ENCODE measurements at places on chromosomes 7 and 10.

DNA sequence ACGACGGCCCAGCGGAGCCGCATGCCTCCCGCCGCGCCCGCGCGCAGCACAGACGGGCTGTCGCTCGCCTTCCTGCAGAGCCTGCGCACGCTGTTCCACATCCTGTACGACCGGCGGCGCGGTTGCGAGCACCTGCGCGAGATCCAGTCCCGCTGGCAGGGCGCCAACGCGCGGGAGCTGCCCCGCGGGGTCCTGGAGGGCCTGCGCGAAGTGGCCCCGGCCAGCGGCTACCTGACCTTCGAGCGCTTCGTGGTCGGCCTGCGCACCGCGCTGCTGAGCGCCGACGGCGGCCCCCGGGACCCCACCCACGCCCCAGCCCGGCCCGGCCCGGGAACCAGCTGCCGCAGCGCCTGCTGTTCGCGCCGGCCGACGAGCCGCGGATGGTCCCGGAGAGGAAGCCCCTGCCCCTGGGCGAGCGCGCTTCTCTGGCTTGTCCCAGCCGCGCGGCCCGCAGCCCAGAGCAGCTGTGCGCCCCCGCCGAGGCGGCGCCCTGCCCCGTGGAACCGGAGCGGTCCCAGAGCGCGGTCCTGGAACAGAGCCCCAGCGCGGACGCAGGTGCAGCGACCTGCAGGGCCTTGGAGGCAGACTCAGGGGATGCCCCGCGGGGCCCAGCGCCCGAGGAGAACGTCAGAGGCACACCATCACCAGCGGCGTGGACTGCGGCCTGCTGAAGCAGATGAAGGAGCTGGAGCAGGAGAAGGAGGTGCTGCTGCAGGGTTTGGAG lies 25.3 kb upstream of the ZNF716 start:
- no peak for DNase-seq

GRCh38 chr10:10584161-10584560 lies 433.5 kb upstream of the CELF2 start:
- DNase-seq, result no peak

GRCh38 chr10:124516181-124516580 lies 54.6 kb downstream of the LHPP start:
- no peak for DNase-seq

- no peak for DNase-seq
Measured at GRCh38 chr10:7264313-7264756, 146.5 kb downstream of the SFMBT2 start.

DNA sequence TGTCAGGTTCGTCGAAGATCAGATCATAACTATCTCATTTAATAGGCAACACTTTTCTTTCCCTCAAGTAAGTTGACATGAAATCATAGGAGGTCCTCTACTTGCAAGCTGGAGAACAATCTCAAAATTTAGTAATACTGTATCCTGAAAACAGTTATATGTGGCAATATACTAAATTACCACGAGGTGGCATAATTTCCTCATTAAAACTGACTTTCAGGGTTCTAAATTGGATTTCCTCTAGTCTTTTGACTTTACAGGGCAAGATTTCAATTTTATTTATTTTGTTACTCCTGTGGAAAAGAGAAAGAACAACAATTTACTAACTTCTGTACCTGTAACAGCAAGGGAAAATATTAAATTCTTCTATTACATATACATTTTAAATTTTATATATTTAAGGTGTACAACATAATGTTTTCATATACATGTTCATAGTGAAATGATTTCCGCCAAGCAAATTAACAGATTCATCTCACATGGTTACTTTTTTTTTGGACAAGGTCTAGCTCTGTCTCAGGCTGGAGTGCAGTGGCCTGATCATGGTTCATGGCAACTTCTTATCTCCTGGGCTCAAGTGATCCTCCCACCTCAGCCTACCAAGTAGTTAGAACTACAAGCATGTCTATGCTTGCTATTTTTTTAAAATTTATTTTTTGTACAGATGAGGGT lies 53.4 kb upstream of the CYP2C18 start:
- DNase-seq, result no peak

DNA sequence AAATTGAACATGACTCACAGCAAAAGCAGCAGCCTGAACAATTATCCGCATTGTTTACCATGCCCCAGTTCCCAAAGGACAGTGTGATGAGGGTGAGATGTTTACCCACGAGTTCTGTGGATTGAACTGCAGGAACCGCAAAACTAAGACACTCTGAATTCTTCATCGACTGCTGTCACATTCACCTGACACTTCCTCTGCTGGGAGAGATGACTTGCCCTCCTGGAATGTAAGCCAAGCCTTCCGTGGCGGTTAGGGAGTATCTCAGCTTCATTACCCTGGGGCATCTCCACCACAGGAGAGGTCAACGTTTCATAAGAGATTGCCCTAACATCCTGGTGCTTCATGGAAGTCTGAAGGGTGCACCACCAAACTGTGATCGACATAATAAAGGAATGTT lies 374.6 kb upstream of the ADARB2 start:
- no peak for DNase-seq

DNA sequence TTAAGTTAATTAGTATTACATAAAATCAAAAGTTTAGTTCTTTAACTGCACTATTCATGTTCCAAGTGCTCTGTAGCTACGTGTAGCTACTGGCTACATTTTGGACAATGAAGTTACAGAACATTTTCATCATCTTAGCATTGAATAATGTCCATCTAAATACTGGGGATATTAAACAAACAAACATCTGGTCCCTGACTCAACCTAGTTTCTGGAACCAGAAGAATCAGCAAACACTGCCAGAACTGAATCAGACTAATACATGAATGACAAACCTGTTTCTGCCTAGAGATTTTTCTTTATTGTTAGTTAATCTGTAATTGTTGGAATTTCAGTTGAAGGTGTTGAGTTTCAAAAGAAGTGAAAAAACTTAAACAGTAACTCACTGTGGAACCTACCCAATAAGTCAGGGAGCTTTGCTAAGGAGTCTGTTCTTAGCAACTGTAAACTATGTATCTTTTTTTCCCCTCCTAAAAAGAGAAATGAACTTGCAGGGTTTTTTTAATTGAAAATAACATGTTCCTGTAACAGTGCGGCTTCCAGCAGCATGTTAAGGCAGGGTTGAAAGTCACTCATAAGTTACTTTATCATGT lies 58.3 kb downstream of the CDK13 start:
- DNase-seq, result no peak

GRCh38 chr10:99524050-99524666 lies 8.6 kb upstream of the NKX2-3 start:
- no peak for DNase-seq

DNA sequence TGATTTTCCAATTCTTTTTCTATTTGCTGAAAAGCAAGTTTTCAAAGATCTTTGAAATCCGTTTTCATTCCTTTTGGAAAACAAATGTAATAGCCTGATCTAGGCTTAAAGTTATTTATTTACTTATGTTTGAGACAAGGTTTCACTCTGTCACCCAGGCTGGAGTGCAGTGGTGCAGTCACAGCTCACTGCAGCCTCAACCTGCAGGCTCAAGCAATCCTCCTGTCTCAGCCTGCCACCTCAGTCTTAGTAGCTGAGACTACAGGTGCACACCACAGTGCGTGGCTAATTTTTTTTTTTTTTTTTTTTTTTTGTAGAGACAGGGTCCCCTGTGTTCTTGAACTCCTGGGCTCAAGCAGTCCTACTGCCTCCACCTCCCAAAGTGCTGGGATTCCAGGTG lies 4.6 kb downstream of the ST7 start:
- no peak for DNase-seq

DNA sequence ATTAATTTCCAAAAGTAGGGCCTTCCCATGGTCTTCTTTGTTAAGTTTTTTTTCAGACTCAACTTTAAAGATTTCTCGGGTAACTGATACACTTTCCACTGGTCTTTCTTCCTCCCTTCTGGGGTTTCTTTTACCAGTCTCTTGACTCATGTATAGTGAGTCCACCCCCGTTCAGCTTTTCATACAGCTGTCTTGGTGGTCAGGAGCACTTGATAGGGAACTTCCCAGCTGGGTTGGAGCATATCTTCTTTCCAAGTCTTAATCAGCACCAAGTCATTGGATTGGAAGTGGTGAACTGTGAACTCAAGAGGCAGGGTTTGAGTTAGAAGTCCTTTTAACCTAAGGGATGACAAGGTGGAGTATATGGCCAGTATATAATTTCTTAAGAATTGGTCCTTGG lies 29.2 kb upstream of the ELOVL3 start:
- DNase-seq, result no peak

DNA sequence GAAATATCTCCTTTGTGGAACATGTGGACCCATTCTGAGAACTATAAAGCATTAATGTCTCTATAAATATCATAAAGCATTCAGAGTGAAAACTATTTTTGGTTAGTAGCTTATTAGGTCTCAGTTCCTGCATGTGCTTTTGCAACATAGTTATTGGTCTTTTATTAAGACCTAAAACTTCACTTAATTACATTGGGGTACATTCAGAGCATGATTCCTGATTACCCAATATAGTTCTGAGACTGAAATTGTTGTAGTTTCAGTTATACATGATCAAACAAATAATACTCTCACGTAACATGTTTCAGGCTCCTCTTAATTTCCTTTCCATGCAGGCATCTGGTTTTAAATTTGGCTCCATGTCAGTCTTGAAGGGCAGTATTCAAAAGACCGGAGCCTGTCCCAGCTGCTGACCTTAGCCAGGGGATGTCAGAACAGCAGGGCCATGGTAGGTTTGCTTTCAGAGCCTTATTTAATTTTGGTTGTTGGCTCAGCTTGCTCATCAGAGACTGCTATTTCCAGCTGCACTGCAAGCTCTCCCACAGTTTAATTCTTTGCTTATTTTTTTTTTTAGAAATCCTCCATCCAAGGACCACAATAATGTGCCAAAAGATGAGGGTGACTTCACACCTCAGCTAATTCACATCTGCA lies 447.8 kb upstream of the FZD8 start:
- DNase-seq, result no peak

DNA sequence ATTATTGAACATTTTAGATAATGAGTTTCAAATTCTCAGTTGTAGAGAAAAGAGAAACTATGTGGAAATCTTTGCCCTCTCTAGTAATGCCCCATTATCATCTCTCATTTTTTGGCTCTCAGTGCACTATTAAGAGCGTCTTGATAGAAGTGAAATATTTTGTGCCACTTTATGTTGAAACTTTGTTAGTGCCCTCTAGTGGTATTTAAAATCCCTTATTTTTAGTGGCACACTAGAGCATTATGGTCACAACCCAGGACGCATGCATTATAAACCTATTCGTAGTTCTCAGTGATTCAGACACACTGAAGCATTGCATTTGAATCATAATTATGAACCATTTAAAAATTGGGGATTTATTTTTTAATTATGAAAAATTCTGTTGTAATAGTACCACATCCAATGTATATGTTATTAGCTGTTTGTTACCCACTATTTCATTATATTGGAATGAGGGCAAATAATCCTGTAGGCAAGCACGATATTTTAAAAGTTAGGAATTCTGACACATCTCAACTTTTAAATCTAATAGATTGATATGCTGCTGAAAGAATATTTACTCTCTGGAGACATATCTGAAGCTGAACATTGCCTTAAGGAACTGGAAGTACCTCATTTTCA lies 21.9 kb downstream of the PDCD4 start:
- DNase-seq, result no peak

GRCh38 chr10:48509974-48510692 lies 94.7 kb downstream of the ARHGAP22 start:
- no peak for DNase-seq

DNA sequence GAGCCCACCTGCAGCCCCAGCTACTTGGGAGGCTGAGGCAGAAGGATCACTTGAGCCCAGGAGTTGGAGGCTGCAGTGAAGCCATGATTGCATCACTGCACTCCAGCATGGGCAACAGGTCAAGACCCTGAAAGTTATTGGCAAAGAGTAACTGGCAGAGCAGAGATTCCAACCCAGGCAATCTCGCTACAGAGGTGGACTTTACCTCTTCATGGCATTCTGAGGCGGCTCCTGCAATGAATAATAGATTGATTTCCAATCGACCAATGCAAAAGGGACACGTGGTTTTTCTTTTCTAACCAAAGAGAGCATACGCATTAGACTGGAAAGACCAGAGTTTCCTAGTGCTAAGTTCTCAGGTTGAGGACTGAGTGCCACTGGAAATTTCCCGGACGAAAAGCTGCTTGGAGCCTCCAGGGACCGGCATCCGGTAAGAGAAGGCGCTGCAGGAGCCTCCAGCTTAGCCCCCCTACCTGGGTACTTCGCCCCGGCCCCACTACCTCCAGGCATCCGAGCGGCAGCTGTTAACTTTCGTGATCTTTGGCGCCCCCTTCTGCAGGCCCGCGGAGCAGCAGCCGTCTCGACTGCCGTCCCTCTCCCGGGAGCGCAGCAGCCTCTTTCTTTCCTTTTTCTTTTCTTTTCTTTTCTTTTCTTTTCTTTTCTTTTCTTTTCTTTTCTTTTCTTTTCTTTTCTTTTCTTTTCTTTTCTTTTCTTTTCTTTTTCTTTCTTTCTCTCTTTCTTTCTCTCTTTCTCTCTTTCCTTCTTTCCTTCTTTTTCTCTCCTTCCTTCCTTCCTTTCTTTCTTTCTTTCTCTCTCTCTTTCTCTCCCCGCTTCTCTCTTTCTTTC lies 4.1 kb downstream of the MBLAC1 start:
- DNase-seq, result peak; percentile 72

- DNase-seq, result no peak
Measured at GRCh38 chr7:116710764-116711452, 38.9 kb downstream of the MET start.

DNA sequence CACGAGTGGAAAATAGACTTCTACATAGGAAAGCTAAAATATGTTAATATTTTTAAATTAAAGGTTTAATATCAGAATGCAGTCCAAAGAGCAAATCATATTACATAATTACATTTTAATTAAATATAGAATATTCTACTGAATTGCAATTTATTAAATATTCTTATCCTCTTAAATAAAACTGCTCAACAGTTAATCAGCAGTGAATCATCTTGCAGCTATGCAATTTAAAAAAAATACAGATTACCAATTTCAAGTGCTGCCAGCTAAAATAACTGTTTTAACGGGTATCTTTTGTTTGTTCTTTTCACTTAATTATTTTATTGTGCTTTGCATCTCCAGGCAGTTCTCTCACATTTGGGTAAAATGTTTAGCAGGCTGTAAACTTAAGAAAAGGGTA lies 82.2 kb downstream of the ZNRF2 start:
- no peak for DNase-seq

DNA sequence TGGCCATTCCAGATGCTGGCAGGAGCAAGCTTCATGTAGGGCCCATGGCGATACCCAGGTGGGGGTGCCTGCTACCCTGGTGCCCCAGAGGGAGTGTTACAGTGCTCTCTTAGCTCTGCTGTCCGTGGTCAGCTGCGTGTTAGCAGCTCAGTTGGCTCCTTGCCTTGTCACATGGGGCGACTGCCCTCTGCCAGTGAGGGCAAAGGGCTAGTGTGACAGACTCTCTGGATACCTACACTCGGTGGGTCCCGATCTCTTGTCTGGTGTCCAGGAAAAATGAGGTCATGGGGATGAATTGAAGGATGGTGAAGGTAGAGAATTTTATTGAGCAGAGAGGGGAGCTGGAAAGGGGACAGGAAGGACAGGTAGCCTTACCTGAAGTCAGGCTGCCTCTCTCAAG lies 152.2 kb downstream of the CYP26A1 start:
- no peak for DNase-seq
